ENCODE measurements at places on chromosomes 16 and 17. TPM values are rescaled to one million over a fixed set of nuclear protein-coding genes. Genes with fewer than 3 reads are reported as not detected.

The RAP1GAP2 gene
- 6.1 TPM for total RNA-seq

The SLC5A2 gene
- not detected for total RNA-seq

The CPNE7 gene
- 20.9 TPM for total RNA-seq

The PRSS33 gene
- total RNA-seq: not detected

The KRTAP4-16 gene
- not detected for total RNA-seq

The C1QTNF8 gene
- not detected for total RNA-seq

The BAHCC1 gene
- total RNA-seq: 7.1 TPM

The OR1A1 gene
- not detected for total RNA-seq

The PDXDC1 gene
- total RNA-seq: 41.2 TPM

The SEPHS2 gene
- 18.9 TPM for total RNA-seq

Data from airway epithelial cell (primary cell).